ENCODE measurements at places on chromosomes 12 and 14.

DNA sequence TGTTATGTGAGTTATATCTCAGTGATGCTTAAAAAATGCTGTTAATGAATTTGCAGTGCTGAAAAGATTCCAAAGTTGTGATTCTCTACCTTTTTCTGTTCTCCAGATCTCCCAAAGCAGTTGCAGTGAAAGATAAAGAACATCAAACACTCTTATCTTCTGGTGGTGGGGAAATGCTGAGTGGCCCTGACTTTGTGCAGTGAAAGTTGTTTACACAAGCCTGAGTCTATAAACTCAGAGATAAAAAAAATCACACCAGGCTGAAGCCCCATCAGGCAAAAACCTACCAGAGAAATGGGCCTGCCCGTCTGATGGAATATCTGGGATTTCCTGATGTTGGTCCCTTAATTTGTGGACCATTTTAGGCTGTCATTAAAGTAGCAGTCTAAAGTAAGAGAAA lies 46.1 kb downstream of the RASSF3 start:
- H3K27ac ChIP-seq, result peak overlapping the region; percentile 84
- H3K4me3 ChIP-seq, result no peak overlapping the region
- no peaks in the 10 kb centered on the region for H3K36me3 ChIP-seq
- H3K27me3 ChIP-seq, result no peaks in the 10 kb centered on the region

DNA sequence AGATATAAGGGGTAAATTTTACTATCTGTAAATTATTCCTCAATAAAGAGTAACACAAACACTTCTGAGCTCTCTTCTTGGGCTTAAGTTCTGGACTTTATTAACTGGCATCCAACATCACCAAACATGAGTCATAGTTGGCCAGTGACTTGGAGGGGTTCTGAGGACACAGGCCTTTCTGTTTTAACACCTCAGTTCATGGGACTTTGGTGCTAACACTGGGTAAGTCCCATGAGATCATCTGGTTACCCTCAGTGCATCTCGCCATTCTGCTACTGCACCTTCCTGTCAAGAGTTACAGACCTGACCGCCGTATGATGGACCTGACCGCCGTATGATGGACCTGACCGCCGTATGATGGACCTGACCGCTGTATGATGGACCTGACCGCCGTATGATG lies 9.9 kb downstream of the SLC15A4 start:
- H3K4me3 ChIP-seq, result no peak overlapping the region
- peaks cover 68% of the 10 kb centered on the region for H3K4me1 ChIP-seq
- no peaks in the 10 kb centered on the region for H3K27me3 ChIP-seq
- H3K36me3 ChIP-seq, result peaks cover 12% of the 10 kb centered on the region

- no peaks in the 10 kb centered on the region for H3K36me3 ChIP-seq
- H3K4me3 ChIP-seq, result no peak overlapping the region
- H3K27me3 ChIP-seq, result no peaks in the 10 kb centered on the region
- no peaks in the 10 kb centered on the region for H3K4me1 ChIP-seq
- no peak for DNase-seq
- H3K27ac ChIP-seq, result no peak overlapping the region
Observed at GRCh38 chr12:49358483-49359141, 8.7 kb upstream of the SPATS2 start.

GRCh38 chr12:116927244-116927940 lies 16.6 kb downstream of the FBXW8 start:
- H3K4me1 ChIP-seq, result peaks cover 8% of the 10 kb centered on the region
- no peaks in the 10 kb centered on the region for H3K27me3 ChIP-seq
- peaks cover 14% of the 10 kb centered on the region for H3K36me3 ChIP-seq
- H3K4me3 ChIP-seq, result no peak overlapping the region

GRCh38 chr12:50894241-50894640 lies 51.5 kb downstream of the TMPRSS12 start:
- no peak for DNase-seq
- H3K36me3 ChIP-seq, result no peaks in the 10 kb centered on the region
- no peaks in the 10 kb centered on the region for H3K4me1 ChIP-seq
- H3K27ac ChIP-seq, result no peak overlapping the region

GRCh38 chr14:93332853-93333630 lies at the start of gene BTBD7:
BTBD7 (minus strand) TSS chr14:93333036; CDS start chr14:93296051, 36,985 bp downstream.
- no peaks in the 10 kb centered on the region for H3K4me1 ChIP-seq
- peak within 1 kb of the TSS; percentile 86 for H3K27ac ChIP-seq
- peak; percentile 73 for DNase-seq

GRCh38 chr12:23827353-23827752 lies 122.1 kb downstream of the SOX5 start:
- no peak overlapping the region for H3K4me3 ChIP-seq
- DNase-seq, result no peak
- no peaks in the 10 kb centered on the region for H3K27me3 ChIP-seq
